HepG2 (cell line): ENCODE measurements at places on chromosomes 6 and 20. TPM values are rescaled to one million over a fixed set of nuclear protein-coding genes. Genes with fewer than 3 reads are reported as not detected.
A peak's percentile ranks its signal among the peaks of the same experiment; 100 is the strongest.

- no peaks in the 10 kb centered on the region for H3K27me3 ChIP-seq
- DNase-seq = no peak
- no peak overlapping the region for H3K4me3 ChIP-seq
- no peaks in the 10 kb centered on the region for H3K36me3 ChIP-seq
- H3K27ac ChIP-seq = no peak overlapping the region
- no peaks in the 10 kb centered on the region for H3K4me1 ChIP-seq
Observed at GRCh38 chr6:22298475-22298890, 1.6 kb upstream of the PRL start.

DNA sequence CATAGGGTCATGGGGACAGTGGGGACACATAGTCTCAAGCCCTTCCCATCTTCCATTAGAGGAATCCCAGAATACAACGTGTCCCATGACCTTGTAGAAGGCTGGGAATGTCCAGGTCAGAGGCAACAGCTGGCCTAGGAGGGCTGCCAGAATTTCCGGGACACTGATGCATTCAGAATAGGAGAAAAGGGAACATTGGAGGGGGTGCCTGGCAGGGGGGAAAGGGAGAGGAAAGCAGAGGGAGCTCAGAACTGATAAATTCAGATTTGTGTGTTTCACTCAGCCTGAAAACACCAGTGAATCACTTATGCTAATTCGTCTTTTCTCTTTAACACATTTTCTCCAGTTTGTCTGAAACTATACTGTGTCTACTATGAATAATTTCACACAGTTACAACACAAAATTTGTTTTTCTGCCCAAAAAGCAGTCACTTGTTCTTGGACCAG is 35.5 kb upstream of the BMP2 start:
- no peak overlapping the region for H3K27ac ChIP-seq
- no peak for DNase-seq
- no peaks in the 10 kb centered on the region for H3K4me1 ChIP-seq
- no peaks in the 10 kb centered on the region for H3K27me3 ChIP-seq
- no peak overlapping the region for H3K4me3 ChIP-seq
- no peaks in the 10 kb centered on the region for H3K36me3 ChIP-seq

GRCh38 chr6:131574133-131574532 is 1.1 kb downstream of the ARG1 start:
- peak overlapping the region; percentile 78 for H3K27ac ChIP-seq
- DNase-seq = peak; percentile 67
- H3K27me3 ChIP-seq = no peaks in the 10 kb centered on the region
- no peak overlapping the region for H3K4me3 ChIP-seq
- H3K4me1 ChIP-seq = peaks cover 61% of the 10 kb centered on the region
- no peaks in the 10 kb centered on the region; the same call in 2 of the 3 replicates for H3K36me3 ChIP-seq

GRCh38 chr20:48411245-48411644 is 416.6 kb downstream of the PREX1 start:
- no peak for DNase-seq
- no peak overlapping the region for H3K27ac ChIP-seq
- H3K4me1 ChIP-seq = peaks cover 46% of the 10 kb centered on the region
- no peaks in the 10 kb centered on the region for H3K36me3 ChIP-seq
- no peak overlapping the region for H3K4me3 ChIP-seq

GRCh38 chr6:134316733-134317431 is 1.0 kb downstream of the SGK1 start:
- H3K4me3 ChIP-seq = no peak overlapping the region
- no peak overlapping the region for H3K27ac ChIP-seq

DNA sequence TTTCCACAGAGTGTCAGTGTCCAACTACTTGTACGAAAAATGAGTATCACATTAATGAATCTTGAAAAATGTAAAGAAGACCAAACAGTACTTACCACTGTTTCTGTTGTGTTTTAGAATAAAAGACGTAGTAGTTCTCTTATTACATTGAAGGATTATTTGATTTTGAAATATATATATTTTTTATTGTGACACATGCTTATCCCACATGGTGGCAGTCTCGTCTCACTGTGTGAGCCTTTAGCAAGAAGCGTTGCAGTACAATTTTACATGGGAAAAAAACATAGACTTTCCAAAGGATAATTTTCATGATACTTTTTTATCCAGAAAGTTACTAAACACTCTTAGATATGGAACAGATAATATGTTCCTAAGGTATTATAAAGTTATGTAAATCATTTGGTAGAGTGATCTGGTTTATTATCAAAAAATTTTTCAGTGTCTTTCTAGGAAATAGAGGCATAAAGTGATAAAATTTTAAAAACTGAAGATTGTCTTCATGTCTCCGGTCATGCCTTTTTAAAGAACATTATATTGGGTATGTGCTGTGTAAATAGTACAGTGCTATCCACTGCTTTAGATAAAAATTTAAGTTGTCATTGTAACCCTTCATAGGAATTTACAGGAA is 117.5 kb upstream of the SAMD5 start:
- no peak overlapping the region for H3K4me3 ChIP-seq
- peak; percentile 27 for DNase-seq
- no peak overlapping the region for H3K27ac ChIP-seq
- no peaks in the 10 kb centered on the region for H3K27me3 ChIP-seq
- peaks cover 8% of the 10 kb centered on the region for H3K4me1 ChIP-seq

DNA sequence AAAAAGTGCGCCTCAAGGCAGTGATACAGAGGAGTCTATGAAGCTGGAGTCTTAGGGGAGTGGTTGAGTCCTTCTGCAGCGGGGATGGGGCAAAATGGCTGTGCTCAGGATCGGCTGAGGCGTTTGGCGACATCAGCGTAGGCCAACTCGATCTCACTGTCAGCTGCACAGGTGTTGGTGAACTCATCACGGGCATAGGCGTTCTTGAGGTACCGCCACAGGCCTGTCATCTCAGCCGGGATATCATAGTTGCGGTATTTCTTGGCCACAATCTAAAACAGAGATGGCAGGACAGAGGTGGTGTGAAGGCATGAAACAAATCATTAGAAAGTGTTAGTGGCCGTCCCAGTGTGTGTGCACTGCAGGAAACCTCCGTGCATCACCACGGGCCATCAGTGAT is 112.7 kb downstream of the CLIC5 start:
- peaks cover 22% of the 10 kb centered on the region; the same call in 1 of the 3 replicates for H3K27me3 ChIP-seq
- no peak overlapping the region for H3K27ac ChIP-seq
- no peaks in the 10 kb centered on the region for H3K4me1 ChIP-seq
- no peak for DNase-seq
- no peak overlapping the region for H3K4me3 ChIP-seq
- no peaks in the 10 kb centered on the region for H3K36me3 ChIP-seq

- H3K36me3 ChIP-seq = no peaks in the 10 kb centered on the region
- H3K4me1 ChIP-seq = no peaks in the 10 kb centered on the region
- peaks cover 80% of the 10 kb centered on the region; the same call in 2 of the 3 replicates for H3K27me3 ChIP-seq
- no peak for DNase-seq
- H3K27ac ChIP-seq = no peak overlapping the region
Observed at GRCh38 chr6:4610256-4610655, 165.9 kb upstream of the CDYL start.

DNA sequence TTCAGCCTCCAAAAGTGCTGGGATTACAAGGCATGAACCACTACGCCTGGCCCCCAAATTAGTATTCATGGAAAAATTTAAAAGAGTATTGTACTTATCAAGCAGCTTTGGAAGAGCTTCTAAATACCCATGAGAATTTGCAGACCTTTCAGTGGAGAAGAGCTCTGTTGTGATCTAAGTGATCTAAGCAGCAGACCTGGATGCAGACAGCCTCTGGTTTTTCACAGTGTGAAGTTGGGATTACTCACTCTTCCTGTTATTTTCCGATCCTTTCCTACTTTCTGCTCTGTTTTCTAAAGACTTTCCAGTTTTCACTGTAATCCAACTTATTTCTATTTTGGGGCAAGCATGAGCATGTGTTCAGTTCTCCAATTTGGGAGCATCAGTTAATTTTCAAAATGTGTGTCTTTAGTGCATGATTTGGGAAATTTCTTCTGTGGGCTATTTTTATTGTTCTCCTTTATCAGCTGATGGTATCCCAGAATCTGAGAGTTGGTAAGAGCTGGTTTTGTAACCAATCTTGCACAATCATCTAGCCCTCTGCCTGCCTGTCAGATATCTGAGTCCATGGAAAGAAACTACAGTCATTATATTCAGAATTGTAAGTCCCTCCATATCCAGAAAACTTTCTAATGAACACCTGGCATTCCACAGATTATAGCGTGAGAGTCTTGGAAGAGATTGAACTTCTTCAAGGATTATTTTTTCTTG is 207.7 kb upstream of the DTNBP1 start:
- H3K27ac ChIP-seq = no peak overlapping the region
- no peaks in the 10 kb centered on the region for H3K27me3 ChIP-seq
- H3K4me3 ChIP-seq = no peak overlapping the region
- DNase-seq = no peak
- H3K4me1 ChIP-seq = no peaks in the 10 kb centered on the region
- no peaks in the 10 kb centered on the region for H3K36me3 ChIP-seq

DNA sequence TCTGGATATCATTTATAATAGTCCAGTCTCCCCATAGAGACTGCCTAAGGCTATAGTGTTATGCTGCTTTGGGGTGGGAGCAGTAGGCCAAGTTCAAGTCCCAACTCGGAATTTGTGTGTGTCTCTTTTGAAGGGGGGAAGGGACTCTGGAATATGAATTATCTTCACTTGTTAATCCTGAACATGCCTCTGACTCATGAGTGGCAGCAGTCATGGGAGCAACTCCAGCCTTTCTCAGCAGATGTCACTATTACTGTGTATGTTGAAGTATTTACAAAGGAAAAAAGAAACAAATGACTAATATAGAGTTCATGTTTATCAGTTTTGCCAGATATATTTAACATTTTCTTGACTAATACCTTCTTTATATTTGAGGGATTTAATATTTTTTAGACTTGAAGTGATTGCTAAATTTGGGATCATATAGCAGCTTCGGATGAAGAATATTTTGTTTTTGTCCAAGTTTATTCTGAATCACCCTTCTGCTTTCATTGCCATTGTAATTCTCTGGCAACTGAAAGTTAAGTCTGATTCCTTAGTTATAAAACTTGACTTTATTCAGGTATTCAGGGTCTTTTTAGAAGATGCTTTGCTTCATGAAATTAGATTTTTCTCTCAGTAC is 23.4 kb downstream of the FAM217A start:
- H3K27me3 ChIP-seq = no peaks in the 10 kb centered on the region
- peaks cover 25% of the 10 kb centered on the region for H3K36me3 ChIP-seq
- H3K4me1 ChIP-seq = peaks cover 25% of the 10 kb centered on the region
- H3K4me3 ChIP-seq = no peak overlapping the region

- H3K27ac ChIP-seq = no peak overlapping the region
- peaks cover 32% of the 10 kb centered on the region for H3K4me1 ChIP-seq
- no peak overlapping the region for H3K4me3 ChIP-seq
- no peaks in the 10 kb centered on the region for H3K27me3 ChIP-seq
Observed at GRCh38 chr20:50758469-50758868, 27.1 kb downstream of the PARD6B start.

DNA sequence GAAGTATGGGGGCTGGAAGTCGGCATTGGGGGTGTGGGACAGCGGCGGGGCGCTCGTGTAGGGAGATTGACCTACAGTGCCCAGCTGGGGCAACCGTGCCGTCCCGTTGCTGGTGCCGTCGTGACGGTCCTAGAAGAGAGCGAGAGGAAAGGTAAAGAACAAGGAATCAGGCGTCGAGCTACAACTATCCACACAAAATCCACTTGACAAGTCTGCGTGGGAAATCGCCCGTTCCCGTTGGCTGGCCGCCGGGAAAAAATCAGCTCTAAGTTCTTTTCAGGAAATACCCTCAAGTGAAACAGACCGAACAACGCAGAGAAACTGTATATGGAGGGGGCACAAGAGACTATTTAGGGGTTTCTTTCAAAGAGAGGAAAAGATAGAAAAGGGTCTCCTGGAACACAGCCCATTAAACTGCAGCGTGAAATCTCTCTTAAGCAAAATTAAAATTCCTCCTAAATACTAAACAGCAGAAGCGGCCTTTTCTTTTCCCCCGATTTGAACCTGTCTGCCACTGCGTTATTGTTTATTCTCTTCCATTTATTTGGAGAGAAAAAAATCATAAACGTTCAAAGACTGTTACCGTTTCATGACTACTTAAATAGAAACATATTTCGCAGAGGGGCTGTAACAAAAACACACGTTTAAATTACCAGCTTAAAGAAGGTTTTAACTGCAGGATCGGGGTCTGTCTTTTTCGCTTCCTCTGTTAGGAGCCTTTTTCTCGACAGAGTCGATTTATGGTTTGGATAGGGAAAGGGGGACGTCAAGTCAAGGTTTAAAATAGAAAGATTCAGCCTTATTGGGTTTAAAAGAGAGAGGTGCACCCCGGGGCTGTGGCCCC is 4.4 kb downstream of the TFAP2A start:
- DNase-seq = no peak
- no peak overlapping the region for H3K27ac ChIP-seq
- no peaks in the 10 kb centered on the region for H3K36me3 ChIP-seq
- peaks cover 70% of the 10 kb centered on the region for H3K27me3 ChIP-seq
- H3K4me1 ChIP-seq = no peaks in the 10 kb centered on the region
- H3K4me3 ChIP-seq = no peak overlapping the region

- H3K4me1 ChIP-seq = no peaks in the 10 kb centered on the region
- DNase-seq = no peak
- no peak overlapping the region for H3K27ac ChIP-seq
Observed at GRCh38 chr6:62980093-62980492, 231.2 kb upstream of the FKBP1C start.

DNA sequence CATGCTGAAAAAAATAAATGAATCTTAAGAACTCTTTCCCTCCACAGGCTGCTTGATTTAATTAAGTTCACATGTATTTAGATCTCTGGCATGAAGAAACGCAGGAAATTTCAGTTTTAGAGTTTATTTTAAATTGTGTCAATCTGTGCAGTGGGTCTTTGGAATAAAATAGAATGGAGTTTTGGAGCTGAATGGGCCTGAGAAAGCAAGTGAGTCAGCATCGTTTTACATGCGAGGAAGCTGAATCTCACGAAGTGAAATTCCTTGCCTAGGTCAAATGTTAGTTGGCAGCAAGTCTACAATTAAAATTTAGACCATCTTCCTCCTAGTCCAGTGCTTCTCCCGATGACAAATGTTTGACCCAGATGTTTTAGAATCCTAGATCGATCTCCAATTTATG is 22.4 kb downstream of the MAP7 start:
- H3K4me3 ChIP-seq = no peak overlapping the region
- no peaks in the 10 kb centered on the region for H3K36me3 ChIP-seq
- no peak overlapping the region for H3K27ac ChIP-seq

GRCh38 chr20:59993736-59994430 is 35.7 kb downstream of the CDH26 start:
- DNase-seq = no peak
- H3K27ac ChIP-seq = no peak overlapping the region
- H3K4me3 ChIP-seq = no peak overlapping the region
- no peaks in the 10 kb centered on the region for H3K27me3 ChIP-seq
- no peaks in the 10 kb centered on the region for H3K4me1 ChIP-seq

The HLA-DRB5 gene
- not detected in 2 replicates for polyA plus RNA-seq

The PRSS16 gene
- polyA plus RNA-seq = not detected in 2 replicates

The CLDN20 gene
- polyA plus RNA-seq = not detected in 2 replicates

The CFAP206 gene
- 0.03 TPM in 1 of 2 replicates, not detected in the other for polyA plus RNA-seq

The LPA gene
- polyA plus RNA-seq = 0.04 TPM in 1 of 2 replicates, not detected in the other

The MYH7B gene
- 0.05 and 0.17 TPM in 2 replicates for polyA plus RNA-seq

The TPD52L1 gene
- 0.47 and 0.53 TPM in 2 replicates for polyA plus RNA-seq

The SLC4A11 gene
- polyA plus RNA-seq = 24.7 and 27.0 TPM in 2 replicates
